ENCODE measurements at places on chromosomes 4 and X.

DNA sequence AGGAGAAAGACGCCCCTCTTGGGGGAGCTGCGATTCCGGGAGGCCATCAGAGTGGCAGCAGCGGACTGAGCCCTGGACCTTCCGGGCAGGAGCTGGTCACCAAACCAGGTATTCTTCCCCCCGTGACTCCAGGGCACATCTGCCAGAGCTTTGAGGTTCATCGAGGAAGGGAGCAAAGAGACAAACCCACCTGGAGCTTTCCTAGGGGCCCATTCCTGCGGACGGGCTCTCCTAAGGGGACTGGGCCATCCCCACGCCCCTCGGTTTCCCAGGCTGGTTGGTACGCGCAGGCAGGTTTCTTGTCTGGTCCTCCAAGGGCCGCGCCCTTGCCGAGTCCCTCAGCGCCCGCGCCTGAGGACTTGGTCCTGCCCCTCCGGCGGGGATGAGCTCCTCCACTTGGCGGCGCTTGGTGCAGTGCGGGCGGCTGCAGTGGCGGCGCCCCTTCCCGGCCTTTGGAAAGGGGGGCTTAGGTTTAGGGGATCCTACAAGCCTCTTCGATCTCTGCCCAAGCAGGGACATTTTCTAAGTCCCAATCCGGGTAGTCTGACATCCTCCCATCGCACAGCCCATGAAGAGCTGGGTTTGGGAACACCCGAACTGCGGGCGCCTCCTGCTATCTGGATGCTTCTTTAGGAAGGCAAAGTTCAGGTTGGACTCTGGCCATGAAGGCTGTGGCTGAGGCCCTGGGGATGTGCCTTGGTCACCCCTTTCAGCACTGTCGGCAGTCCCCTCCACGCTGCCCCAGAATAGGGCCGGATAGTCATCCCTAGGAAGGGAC, 538 bp downstream of the STBD1 start:
- no peak for DNase-seq

GRCh38 chrX:63739885-63740284, 45.1 kb downstream of the ARHGEF9 start:
- no peak for DNase-seq

GRCh38 chrX:94676285-94676684, 1002.3 kb downstream of the FAM133A start:
- no peak for DNase-seq

DNA sequence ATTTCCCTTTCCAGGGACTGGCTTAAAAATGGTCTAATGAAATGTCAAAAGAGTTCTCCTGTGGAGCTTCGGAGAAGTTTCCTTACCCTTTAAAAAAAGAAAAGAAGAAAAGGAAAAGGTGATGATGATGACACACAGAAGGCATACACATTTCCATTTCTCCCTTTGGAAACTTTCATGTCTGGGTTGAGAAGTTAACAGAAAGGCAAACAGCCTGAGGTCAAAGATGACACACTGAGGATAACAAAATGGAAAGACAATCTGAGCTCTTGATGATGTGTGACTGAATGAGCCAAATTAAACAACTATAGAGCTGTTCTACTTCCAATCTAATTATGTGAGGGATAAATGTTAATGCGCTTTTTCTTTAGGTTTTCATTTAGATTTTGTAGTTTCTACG, 32.2 kb downstream of the NFXL1 start:
- no peak for DNase-seq

DNA sequence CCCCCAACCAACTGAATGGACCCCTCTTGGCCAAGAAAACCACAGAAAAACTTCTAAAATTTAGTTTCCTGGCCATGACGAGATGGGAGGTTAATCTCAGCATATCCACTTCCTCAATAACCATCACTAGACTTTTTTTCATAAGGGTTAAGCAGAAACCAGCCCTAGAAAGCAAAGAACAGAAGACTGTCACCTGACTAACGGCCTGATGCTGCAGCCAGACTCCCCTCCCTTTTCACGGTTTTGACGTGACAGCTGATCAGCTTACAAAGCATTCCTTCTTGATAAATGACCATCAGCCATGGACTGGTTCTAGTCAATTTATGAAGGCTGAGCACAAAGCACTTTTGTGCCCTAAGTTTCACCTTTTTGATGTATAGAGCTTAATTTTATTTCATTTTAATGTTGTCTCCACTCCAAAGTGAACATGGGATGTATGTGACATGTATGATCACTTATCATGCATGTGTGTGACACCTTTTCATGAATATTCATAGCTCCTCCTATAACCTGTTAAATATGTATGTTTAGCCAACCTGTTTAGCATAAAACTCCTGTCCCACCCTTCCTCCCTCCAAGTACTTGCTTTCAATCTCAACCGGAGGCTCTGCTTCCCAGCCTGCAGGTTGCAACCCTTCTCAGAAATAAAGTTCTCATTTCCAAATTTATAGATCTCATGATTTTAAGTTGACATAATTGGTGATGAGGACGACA, 56.3 kb downstream of the SERTM2 start:
- no peak for DNase-seq

DNA sequence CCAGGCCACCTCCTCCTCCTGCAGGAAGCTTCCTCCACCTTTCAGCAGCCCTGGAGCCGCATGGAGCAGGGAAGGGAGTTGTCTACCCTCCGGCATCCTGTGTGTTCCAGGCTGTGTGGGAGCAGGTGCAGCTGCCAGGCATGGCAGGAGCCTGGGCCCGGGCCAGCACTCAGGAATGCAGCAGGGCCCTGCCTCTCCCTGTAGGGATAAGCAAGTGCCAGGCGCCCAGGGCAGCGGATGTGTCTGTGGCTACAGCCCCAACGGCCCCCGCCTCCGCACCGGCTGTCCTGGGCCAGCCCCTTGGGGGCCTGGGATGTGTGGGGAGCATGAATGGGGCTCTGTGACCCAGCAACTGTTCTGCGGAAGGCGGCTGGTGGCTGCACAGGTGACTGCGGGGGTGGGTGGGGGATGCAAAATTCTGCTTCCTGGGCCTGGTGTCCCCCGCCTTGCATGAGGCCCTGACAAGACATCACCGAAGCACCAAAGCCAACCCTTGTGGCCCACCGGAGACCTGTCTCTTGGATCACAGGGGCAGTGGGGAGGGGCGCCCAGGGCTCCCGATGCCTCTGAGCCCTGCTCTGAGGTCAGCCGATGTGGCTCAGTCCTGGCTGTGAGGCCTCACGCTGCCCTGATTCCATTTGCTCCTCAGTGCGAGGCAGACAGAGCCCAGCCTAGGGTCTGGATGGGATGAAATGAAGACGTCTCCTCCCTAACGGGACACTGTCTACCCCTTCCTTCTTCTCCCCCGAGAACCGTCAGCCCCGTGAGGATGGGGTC, 1.4 kb upstream of the DOK7 start:
- no peak for DNase-seq

DNA sequence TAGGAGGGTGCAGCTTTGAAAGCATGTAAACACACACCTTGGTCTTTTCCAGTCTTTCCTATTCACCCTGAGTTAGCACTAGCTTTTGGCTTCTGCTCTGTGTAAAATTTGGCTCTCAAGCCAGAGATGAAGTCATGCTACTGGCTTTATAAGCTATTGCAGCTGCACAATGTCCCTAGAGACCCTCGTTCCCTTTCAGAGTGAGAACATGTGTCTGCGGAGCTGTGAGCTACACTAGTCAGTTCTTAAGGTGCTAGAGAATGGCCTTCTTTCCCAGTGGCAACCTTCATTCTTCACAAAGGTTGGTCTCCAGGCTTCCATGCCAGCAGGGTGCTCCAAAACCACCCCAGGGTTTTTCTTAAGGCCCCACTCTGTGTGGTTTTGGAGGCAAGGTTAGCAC, 199.1 kb downstream of the SPATA18 start:
- DNase-seq: no peak

GRCh38 chr4:7987148-7987989, 47.7 kb upstream of the AFAP1 start:
- DNase-seq: peak; percentile 61

DNA sequence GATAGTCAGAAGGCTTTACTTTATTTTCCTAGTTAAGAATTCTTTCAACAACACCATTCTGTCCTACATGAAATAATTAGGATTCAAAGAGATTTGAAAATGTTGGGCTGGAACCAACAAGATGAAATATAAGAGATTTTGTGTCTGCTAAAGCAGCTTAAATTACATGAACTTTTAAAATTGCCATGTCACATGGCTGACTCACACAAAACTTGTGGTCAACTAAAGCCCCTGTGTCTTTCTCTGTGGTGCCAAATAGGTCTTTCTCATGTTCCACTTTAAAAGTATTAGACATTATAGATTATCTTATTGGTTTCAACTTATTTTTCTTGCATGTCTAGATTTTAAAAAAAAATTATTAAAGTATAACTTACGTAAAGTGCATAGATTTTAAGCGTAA, 60.8 kb upstream of the FHL1 start:
- DNase-seq: no peak

DNA sequence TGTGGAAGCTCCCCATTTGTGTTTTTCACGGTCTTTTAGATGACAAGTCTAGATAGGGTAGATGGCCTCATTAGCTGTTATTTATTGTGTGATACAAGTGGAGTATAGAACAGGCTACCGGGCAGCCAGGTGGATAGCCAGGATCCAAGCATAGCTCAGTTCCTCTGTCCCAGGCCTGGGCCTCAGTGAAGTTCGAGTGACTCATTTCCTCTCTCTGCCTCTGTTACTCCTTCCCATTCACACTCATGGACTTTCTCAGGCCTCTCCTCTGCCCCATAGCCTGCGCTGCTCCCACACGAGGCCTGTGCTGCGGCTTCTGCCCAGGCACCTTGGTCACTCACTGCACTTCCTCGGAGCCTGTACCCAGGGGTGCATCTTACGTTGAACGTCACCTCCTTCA, 54.5 kb downstream of the TENM3 start:
- no peak for DNase-seq

All from stimulated activated CD4-positive, alpha-beta T cell treated with anti-CD3 and anti-CD28 coated beads, TNF-alpha, amount 100 ng/mL, for 4 hours (primary cell).